ENCODE measurements at places on chromosomes 16 and 17.

GRCh38 chr17:70040336-70040735 is 34.7 kb upstream of the KCNJ16 start:
- no peak for DNase-seq

- no peak for DNase-seq
Measured at GRCh38 chr17:61467416-61468262, 15.4 kb downstream of the TBX4 start.

GRCh38 chr17:39601758-39602532 is 5.8 kb downstream of the NEUROD2 start:
- DNase-seq = peak; percentile 34

DNA sequence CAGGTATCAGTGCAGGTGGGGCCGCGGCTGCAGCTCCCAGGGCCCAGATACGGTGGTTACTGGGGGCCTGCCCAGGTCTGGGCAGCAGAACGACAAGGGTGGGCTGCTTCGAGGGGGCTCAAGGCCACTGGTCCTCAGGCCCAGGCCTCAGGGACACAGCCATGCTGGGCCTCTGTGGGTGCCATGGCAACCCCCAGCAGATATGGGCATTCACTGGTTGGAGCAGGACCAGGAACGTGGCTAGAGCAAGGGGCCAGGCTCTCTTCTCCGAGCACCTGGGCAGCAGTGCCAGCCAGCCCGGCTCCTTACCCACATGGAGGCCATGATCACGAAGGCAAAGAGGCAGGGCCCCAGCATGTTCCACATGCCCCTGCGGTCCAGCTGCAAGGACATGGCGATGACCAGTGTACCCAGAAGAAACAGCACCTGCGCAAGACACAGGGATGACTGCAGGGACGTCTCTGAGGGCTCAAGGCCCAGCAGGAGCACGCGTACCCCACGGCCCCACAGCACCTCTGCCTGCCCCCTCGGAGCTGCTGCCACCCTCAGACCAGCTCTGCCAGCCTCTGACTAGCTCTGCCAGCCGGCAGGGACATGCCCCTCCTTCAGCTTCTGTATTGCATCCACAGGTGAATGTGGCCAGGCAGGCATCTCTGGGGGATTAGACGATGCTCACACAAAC is 2.1 kb upstream of the MRPL28 start:
- no peak for DNase-seq

DNA sequence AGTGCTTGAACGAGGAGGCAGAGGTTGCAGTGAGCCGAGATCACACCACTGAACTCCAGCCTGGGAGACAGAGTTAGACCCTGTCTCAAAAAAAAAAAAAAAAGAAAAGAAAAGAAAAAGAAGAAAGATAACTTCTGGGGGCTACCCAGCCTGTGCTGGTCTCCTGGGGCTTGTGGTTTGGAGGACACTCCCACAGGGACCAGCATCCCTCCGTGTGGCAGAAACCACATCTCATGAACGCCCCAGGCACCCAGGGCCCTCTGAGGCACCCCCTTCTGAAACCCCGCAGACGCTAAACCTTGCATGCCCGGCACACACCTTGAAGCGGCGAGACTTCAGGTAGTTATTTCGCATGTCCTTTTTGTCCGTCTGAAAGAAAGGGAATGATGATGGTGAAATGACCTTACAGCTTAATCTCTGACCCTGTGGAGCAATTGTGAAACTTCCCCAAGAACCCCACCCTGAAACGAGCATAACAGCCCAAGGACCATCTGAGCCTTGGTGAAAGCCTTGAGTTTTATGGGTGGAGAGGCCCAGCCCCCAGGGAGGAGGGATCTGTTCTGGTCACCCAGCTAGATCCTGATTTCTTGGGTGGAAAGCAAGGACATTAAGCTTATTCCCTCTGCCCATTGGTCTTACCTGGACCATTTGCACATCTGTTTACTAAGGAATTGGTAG is 55.0 kb downstream of the CNGB1 start:
- DNase-seq = no peak

GRCh38 chr17:65123757-65124675 is 13.2 kb upstream of the RGS9 start:
- no peak for DNase-seq

DNA sequence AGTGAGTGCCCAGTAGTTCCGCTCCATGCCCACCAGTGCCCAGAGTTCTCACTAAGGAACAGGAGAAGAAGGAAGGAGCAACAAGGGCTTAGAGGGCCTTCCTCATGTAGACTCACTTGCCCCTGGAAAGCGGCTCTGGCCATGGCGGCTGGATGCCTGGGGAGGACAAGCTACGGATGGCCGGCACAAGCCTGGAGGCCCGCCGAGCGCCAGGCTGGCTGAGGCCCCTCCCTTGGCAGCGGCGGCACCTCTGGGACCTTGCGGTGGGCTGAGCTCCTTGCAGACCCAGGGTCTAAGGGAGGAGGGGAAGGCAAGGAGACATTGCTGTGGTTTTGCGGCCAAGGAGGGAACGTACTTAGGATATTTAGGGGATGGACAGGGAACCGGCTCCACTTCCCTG is 160.1 kb downstream of the SALL1 start:
- no peak for DNase-seq

DNA sequence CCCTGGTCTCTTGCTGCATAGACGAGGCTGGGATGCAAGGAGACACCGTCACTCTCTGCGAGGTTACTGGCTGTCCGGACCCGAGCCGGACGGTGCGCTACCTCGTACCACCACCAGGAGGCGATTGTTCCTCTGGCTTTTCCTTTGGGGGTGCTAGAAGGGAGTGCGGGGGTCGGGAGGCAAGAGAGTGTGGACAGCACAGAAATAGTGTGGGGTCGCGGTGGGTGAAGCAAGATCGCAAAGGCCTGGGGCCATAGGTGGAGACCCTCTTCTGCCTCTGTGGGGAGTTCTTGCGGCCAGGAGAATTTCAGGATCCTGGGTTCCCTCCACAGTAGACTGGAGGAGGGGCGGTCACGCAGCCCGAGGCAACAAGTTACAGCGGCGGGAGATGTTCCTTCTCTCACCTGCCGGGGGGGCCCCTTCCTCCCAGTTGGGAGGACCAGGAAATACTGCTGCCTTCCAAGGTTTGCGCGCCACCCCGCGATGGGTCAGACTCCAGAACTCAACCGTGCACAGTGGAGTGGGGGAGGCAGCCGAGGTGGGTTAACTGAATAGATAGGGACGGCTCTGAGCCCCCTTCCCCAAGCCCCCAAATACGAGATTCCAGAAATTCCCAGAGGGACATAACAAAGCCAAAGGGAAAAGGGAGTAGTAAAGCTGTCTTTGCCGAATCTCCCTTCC is 6.9 kb downstream of the PHOSPHO1 start:
- DNase-seq = peak; percentile 81

GRCh38 chr17:15651583-15652110 is 32.1 kb upstream of the FBXW10B start:
- DNase-seq = peak; percentile 35

GRCh38 chr17:77807746-77808441 is 150.6 kb upstream of the TNRC6C start:
- no peak for DNase-seq

DNA sequence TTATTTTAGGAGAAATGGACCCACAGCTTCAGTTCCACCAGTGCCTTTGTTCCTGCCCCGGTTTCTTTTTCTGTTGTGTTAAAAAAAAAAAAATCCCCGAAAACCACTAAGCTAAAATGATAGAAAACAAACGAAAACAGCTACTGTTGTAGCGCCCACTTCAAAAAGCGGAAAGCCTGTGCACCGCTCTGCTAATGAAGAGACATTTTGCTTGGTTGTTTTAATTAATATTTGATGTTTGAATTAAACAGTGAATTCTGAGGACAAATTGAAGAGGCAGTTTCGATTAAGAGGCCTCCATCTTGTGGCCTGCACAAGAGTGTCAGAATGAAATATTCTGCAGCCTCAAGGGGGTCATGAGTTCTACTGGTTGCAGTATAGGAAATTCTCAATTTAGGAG is 186.7 kb downstream of the RPTOR start:
- no peak for DNase-seq

DNA sequence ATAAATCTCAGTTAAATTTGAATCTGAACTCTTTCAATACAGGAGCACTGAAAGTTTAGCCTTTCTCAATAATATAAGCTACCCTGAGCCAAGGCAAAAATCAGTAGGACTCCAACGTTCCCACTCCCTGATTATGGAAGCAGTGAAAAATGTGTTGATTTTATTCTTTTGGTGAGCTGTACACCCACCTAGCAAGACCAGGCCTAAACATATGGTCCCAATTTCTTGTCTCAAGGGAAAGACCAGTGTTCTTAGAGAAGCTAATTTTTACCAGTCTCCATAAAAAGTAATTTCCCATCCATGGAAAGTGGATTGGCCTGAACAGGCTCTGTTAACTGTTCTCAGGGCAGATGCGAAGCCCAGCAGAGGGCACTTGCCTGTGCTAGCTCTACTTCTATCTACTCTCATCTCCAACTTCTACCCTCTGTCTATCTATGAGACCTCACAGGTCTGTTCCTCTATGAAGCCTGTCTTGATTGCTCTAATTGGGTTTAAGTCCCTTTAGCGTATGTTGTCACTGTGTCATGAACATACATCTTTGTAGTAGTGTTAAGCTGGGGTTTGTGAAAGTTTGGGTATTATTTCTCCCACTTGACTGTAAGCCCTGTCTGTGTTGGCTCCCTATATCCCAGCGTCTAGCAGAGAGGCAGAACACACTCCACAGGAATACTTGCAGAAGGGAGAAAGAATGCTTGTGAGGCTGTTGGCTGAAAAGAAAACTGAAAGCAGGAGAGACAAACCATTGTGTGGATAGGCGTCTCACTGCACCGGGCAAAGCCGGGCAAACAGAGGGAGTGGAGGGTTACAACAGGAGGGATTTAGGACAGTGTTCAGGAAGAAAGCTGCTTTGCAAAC is 167.1 kb upstream of the MAF start:
- no peak for DNase-seq

- peak; percentile 61 for DNase-seq
Measured at GRCh38 chr17:732902-733720, 715 bp downstream of the TLCD3A start.

- DNase-seq = no peak
Measured at GRCh38 chr16:10877472-10877946, 507 bp downstream of the CIITA start.

DNA sequence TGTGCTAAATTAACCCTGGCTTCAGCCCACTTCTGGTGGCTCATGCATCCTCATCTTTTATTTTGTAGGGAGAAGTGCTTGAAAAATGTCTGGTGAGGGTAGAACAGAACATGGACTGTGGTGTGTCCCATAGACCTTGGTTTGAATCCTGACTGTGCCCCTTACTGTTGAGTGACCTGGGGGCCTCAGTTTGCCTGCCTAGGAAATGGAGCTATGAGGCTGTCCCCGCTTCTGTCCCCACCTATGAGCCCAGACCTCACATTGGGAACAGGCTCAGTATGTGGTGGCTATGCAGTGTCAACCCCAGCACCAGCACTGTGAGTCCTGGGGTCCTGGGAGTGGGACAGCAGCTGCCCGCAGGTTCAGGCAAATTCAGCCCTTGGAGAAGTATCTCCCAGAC is 186.3 kb upstream of the GSE1 start:
- DNase-seq = no peak

- no peak for DNase-seq
Measured at GRCh38 chr17:27296428-27296979, 2.6 kb downstream of the WSB1 start.

GRCh38 chr17:1108765-1109605 is 70.8 kb downstream of the ABR start:
- peak; percentile 83 for DNase-seq

- DNase-seq = no peak
Measured at GRCh38 chr17:55320594-55321426, 56.0 kb downstream of the HLF start.

GRCh38 chr16:68873635-68874471 is 30.5 kb downstream of the TANGO6 start:
- DNase-seq = no peak

GRCh38 chr17:3968886-3969524 is 4.8 kb upstream of the ATP2A3 start:
- no peak for DNase-seq

GRCh38 chr16:90008708-90009145 is 10.5 kb downstream of the DBNDD1 start:
- peak; percentile 80 for DNase-seq

- DNase-seq = no peak
Measured at GRCh38 chr16:30006659-30007377, 4.0 kb downstream of the DOC2A start.

DNA sequence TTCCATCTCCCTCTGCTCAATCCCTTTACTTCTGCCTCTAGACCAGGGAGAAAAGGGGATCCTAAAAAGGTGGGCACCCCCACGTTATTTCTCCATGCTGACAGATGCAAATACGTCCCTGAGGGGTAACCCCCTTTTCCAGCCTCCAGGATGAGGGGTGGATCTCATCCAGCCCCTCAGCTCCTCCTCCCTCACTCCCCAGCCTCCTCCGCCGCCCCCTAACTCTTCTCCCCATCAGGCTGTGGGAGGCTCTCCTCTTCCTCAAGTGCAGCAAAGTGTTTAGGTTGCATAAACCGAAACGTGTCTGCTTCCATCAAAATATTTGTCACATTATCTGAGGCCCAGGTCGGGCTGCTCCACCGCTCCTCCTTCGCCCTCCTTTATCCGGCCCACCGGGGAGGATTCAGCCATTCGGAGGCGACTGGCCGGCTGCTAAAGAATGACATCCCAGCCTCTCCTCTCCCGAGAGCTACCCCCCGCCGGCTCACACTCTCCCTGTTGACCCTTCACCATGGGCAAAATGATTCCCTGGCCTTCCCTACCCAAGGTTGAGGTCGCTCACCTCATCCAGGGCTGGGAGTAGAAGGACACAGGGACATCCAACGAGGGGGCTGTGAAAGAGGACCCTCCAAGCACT is 1.2 kb upstream of the C1QL1 start:
- no peak for DNase-seq

GRCh38 chr17:59607817-59608403 is 11.8 kb upstream of the CLTC start:
- DNase-seq = no peak

DNA sequence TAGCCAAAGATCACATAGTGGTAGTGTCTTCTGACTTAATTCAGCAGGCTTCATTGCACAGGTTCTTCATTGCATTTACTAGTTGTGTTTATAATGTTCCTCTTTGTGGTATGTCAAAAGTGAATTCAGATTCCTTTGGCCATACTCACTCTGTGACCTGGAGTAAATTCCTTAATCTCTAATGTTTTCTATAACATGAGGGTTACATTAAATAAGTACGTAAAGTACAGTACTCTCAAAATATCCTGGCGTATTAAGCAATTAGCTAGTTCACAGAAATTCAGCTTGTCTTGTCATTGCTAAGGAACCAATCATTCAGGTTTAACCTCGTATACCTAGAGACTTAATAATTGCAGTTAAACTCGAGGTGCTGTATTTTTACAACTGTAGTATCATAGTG is 4.2 kb downstream of the RPS6KB1 start:
- DNase-seq = no peak

- peak; percentile 57 for DNase-seq
Measured at GRCh38 chr16:87380881-87381280, 2.7 kb downstream of the FBXO31 start.

GRCh38 chr16:75244225-75244809 is 7.1 kb downstream of the BCAR1 start:
- no peak for DNase-seq

- DNase-seq = no peak
Measured at GRCh38 chr17:45258981-45259380, 2.9 kb downstream of the SPATA32 start.

- DNase-seq = no peak
Measured at GRCh38 chr17:62059414-62059813, 5.7 kb downstream of the MED13 start.
